Mesenteric fat pad (tissue), 1 donor: ENCODE measurements at places on chromosomes 5 and 9. TPM values are rescaled to one million over a fixed set of nuclear protein-coding genes. Genes with fewer than 3 reads are reported as not detected.

IFNA2 gene
- total RNA-seq: not detected

SCGB3A1 gene
- total RNA-seq: 0.71 TPM

SERF1B gene
- 20.4 TPM for total RNA-seq

OLFML2A gene
- 10.7 TPM for total RNA-seq

RNF183 gene
- not detected for total RNA-seq

ZNF879 gene
- 3.3 TPM for total RNA-seq

FAXDC2 gene
- 13.2 TPM for total RNA-seq

MAP1B gene
- 121 TPM for total RNA-seq

SEC24A gene
- 34.2 TPM for total RNA-seq

DNA sequence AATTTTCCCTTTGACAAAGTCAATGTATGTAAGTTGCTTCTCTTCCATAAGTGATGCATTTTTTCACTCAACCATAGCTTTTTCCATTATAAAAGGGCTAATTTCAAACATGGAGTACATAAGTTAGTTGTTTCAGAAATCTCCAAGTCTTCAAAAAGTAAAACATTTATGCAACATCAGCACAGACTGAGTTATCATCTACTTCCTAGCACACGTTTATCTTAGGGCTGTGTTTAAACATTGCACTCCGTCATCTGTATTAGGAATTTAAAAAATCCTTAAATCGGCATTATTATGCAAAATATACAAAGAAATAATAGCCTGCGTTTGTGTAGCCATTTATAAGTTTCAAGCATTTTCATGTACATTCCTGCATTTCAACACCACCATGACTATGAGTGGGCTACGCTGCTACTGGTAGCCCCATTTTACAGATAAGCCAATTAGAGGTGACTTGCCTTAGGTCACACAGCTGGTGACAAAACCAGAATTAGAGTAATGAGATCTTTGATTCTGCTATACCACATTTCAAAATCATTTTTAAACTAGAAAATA, 43.4 kb downstream of the PTPN3 start:
- DNase-seq: no peak

DNA sequence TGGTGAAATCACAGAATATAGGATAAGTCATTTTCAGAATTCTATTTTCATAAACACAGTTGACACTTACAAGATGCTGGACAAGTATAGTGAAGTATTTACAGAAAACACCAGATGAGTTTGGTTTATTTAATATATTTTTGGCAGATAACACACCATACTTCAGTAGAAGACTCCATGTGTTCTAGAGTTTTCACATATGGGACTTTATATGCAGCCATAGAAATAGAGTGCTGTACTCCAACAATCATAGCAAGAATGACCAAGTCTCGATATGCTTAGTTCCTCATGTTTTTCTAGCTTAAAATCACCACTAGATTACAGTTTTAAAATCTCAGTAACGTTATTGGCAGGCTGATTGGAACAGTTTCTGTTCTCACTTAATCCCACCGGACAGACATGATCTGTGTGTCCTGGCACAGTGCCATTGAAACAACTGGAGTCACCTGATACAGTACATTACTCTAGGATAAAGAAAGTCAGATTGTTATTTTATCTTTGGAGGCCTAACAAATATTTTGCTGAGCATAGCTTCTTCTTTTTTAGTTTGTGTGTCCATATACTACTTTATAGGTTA, 45.8 kb upstream of the ERBIN start:
- no peak for DNase-seq

GRCh38 chr5:149374303-149374702, 4.8 kb downstream of the IL17B start:
- no peak for DNase-seq

DNA sequence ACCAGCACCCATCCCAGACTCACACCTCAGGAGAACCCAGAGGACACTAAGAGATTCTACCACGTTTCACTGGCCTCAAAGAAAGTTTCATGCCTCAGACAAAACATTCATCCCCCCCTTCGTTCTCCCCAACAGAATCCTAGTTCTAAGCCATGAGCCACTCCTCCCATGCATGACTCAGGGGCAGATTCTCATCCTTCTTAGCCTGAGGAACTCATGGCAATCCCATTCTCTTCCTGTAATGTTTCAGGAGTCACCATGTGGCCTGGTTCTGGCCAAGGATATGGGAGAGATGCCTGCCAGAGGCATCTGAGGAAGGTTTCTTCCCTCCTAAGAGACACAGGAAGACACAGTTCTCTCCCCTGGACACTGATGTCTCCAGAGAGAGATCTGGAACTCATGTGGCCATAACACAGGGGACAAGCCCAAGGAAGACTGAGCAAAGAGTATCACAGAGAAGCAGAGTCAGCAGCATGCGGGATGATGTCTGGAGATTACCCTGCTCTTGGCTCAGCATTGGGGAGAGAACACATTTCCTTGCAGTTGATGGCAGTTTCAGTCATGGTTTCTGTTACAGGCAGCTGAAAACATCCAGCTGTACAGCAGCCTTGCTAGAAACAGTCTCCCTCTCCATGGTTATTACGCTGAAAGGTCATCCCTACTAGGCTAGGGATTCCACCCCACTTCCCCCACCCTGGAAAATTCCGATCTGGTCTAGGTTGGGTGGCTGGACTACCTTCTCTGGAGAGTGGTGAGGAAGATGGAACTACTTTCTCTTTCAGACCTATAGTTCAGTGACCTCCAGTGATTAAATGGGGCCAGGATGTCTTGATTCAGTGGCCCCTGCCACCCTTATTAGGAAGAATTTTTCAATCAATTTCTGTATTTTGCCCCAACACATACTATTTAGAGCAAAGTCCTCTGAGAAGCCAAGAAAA, 115.4 kb downstream of the ZNF608 start:
- DNase-seq: no peak

GRCh38 chr5:154138701-154139100, 51.8 kb upstream of the GALNT10 start:
- no peak for DNase-seq

- DNase-seq: no peak
These were observed 71.3 kb upstream of the VCAN start for GRCh38 chr5:83400241-83400640.

DNA sequence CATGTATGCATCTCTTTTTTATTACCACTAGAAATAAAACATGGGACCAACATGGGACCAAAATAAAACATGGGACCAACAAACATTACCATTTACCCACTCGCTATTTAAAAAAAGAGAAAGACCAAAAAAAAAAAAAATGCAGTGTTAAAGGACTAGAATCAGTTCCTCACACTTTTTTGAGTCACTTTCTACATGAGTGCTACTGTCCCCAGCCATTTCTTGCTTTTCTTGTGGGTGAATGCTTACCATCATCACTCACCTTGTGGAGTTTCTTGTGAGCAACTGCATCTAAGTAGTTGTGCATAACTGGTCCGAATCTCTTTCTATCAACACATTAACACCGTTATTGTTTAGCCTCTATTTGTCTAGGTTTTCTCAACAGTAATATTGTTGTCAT, 493.6 kb upstream of the RIOK2 start:
- no peak for DNase-seq

DNA sequence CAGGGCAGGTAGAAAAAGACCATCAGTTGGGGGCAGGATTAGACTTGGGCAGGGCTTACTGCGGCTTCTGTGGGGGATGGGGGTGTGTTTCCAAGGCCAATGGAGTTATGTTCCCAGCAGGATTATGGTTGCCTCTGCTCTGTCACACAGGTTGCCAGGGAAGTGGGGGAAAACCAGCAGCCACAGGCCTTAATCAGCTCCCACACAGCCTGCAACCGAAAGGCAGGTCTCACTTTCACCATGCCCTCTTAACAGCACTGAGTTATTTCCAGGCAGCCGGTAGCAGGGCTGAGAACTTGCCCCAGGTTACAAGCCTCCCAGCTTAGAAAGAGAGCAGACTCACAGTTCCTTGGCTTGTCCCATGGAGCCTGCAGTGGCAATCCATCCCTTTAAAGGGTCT, 205.5 kb downstream of the FGF10 start:
- DNase-seq: no peak

DNA sequence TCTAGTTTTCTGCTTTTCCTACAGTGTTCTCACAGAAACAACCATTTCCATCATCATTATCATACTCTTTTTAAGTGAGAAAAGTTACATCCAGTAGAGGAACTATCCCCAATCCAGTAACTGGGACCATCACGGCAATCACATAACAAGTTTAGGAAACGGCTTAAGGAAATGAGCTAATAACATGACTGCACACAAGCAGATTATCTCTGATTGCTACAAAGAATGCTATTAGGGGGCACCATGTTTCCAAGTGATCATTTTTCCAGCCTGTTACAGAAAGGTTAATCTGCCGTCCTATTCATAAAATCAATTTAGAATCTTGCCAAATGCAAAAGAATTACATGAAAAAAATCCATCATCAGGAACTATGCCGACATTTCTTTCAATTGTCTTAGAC, 94.6 kb downstream of the EFNA5 start:
- DNase-seq: no peak

DNA sequence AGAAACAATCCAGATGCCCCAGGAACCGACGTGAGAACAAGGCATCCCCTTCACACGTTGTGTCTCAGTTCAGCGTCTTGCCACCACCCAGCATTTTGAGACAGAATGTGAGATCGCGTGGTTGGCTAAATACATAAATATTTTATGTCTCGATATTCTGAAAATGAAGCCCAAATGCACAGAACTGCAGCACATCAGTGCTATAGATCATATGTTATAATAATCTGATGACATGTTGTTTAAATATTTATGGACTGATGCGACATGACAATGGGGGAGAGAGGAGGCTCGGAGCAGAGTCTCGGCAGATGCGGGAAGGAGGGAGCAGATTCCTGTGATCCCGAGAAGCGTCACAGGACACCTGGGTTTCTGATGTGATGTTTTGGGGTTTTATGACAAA, 10.9 kb downstream of the NEK6 start:
- DNase-seq: no peak

- no peak for DNase-seq
These were observed 125.1 kb upstream of the CLINT1 start for GRCh38 chr5:157983906-157984551.

DNA sequence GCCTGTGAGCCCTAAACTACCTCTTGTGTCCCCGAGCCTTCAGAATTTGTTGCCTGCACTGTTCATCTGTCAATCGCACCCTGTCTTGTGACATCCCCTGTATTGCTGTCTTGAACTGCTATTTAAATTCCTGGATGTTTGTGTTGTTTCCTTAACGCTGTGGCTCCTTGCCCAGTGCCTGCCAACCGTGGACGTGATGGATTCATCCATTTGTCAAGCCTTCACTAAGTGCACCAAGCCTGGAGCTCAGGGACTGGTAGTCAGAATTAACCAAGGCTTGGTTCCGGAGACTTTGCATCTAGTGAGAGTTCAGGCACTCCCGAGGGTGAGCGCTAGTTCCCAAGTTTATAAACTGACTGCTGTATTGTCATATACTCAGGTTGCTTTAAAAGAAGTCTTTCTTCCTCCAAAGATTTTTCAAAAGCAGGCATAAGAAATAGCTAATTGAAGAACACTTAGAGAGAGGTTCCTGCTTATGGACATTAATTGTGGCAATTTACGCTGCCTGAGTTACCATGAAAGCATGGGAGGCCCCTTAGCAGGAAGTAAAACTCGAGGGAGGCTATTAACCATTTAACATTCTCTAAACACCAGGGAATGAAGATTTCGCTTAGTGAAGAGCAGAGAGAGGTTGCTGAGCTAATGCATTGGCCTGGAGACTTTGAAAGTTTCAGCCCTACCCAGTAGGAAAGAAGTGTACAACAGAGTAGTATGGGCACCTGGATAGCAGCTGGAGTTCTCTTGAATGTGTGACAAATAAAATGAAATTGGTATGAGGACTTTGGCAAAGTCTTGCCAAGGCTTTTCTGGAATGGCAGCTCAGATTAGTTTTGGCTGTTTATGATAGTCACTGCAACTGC, 29.0 kb downstream of the RGS3 start:
- peak; percentile 43 for DNase-seq

DNA sequence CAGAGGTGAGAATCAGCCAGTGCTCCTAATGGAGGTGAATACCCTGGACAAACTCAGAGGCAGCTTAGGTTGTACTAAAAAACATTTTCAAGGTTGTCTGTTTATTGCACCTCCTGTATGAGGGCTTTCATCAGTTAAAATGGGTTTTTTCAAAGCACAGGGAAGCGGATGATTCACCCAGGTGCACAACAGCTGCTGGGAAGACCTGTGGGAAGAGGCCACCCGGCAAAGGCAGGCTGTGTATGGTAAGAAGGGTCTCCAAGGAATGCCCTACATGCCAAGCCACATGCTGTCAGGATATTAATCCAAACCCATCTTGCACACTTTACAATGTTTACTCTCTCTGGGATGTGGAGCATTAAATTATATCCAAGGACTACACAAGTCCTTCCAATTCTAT, 14.7 kb downstream of the SIL1 start:
- no peak for DNase-seq

DNA sequence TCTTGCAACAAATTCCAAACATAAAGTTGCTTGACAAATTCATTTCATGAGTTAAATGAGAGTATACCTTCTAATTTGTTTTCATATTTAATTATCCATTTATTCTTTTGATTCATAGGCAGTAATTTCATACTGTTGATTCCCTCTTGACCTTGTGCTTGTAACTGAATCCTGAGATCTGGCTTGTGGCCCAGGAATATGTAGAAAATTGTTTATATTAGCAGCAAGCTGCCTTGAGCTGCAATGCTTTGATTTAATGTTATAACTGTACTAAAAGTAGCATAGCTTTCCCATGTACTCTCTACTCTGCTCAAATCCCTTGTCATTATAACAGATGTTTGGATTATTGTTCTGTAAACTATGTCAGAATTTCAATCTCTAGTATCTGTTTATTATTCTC, 780.7 kb downstream of the NR2F1-AS1 start:
- DNase-seq: no peak

- DNase-seq: no peak
These were observed 68.8 kb downstream of the ITGA1 start for GRCh38 chr5:52856564-52856963.

DNA sequence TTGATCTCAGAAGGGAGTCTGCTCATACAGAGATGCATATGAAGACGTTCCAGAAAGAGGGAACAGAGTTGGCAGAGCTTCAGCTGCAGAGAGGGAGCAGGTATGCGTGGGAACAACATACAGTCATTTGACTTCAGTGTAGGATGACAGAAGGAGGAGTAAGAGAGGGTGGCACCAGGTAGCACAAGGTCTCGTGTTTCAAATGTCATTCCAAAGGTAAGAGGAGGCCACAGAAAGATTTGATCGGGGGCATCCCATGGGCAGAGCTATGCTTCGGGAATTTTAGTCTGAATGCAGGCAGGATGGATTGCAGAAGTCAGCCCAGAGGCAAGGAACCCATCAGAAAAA, 367.1 kb downstream of the CDK5RAP2 start:
- DNase-seq: no peak

GRCh38 chr5:14226992-14227391, 83.8 kb downstream of the TRIO start:
- DNase-seq: no peak
